ENCODE measurements at places on chromosomes 2 and 18.

- no peak for DNase-seq
These were observed 183.6 kb downstream of the GBX2 start for GRCh38 chr2:235984552-235984951.

DNA sequence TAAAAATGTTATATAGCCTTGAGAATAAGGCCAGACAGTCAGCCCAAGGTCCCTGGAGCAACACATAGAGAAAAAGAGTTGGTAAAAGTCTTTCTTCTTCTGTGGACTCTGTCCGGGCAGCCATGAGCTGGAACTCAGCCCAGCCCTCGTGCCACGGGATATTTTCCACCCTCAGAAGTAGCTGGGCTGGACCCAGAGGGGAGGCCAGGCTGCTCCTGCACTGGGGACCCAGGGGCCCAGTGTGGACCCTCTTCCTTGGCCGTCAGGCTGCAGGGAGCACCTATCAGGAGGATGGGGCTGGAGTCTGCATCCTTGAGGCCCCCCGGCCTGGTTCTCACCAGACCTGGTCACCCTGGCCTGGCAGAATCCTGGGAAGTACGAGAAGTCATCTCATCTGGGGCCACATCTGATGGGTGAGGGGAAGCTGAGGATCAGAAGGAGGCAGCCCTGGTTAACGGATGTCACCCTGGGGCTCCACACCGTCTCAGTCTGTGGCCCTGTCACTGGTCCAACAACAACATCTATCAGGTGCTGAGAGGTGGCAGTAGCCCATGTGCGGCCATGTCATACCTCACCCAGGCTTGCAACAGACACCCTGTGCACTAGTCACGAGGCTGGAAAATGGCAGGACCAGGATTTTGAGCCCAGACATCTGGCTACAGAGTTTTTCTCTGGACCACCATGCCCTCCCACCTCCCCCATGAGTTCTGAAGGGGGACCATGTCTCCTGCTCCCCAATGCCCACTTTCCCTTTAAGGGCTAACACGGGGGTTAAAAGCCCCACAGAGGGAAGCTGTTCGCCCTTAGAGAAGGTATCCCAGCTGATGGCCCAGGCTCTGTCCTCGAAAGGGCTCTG is 33.0 kb downstream of the SDC1 start:
- no peak for DNase-seq

DNA sequence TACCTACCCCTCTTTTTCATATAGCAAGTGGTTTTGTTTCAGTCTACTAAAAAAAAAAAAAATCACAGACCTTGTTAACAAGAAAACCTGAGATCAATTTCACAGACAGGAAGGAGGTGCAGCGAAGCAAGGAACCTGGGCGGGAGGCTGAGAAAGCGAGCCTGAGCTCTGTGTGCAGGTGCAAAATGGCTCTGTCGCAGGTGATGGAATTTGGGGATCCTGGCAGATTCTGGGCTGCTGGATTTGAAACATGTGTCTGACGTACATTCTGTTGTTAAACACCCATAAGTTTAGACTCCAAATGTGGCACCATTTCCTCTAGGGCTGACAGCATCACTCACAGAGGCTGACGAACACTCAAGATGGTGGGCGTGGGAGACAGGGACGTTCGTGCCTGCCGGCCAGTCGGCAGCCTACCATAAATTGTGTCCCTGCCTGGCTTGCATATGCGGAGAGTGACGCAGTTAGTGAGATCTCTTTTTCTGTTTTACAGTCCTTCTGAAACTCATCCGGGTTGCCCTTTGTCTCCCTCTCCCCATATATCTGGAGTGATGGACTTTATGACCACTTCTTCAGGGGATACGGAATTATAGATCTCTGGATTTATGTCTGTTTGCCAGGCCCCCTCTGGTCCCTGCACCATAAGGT is 8.8 kb upstream of the DDX1 start:
- no peak for DNase-seq

GRCh38 chr2:109457794-109458193 is 156.0 kb downstream of the SEPTIN10 start:
- DNase-seq = no peak

DNA sequence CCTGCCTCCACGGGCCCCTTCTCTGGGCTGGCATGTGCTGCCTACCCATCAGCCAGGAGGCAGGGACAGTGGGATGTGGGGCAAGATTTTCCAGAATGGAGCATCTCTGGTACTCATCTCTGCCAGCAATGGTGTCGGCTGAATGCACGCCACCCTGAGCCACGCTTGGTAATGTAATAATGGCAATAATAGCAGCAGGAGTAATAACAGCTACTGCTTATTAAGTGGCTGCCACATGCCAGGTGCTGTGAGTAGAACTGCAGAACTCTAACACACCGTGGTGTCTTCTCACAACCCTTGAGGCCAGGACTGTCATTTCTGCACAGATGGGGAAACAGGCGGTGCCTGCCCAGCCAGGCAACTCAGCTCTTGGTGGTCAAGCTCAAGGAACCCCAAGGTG is 113.6 kb downstream of the CELF4 start:
- no peak for DNase-seq

DNA sequence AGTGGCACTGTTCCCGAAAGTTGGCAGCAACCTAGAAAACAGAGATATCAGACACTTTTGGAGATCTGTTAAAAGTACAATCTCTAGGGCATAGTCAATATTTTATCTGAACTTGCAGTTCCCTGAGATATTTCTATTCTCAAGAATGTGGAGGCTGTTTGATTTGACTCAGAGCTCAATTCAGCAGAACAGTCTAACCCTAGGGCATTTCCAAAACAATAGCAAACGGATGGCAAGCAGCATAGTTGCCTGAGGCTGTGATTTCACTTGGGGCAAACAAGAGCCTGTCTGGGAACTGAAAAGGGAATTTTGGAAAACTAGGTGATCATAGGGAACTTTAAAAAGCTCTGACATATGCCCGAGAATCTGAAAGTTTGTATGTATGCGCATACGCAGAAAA is 772.8 kb upstream of the LRRTM1 start:
- no peak for DNase-seq

DNA sequence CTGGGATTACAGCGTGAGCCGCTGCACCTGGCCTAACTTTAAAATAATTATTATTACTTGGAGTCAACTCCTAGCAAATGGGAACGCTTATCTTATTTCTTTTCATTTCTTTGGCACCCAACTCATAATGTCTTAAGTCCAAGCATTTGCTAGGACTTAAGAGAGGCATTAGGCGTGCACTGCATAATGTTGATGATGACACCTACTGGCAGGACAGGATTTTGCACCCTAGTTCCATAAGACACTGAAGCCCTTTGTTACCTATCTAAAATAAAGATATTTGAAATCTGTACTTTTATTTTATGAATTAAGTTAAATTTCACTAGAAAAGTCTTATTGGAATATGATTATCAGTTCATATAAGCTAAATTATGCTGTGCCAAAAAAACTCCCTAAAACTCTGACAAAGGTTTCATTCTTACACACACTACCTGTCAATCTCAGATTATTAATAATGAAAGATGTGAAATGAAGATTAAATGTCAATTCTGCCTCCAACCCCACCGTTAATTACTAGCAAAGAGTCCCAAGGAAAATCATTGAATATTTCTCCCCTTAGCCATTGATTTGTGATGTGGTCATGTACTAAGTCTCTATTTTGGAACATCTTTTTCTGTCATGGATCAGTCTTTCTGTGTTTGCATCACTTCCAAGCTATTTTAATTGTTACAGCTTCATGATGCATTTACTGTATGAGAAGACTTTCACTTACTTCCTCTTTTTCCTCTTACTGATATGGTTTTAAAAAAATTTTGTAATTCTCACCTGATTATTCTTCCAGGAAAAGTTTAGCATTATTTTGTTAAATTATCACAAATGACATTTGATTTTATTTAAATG is 12.7 kb upstream of the CDH2 start:
- no peak for DNase-seq

- DNase-seq = no peak
These were observed 383.9 kb downstream of the ARHGAP15 start for GRCh38 chr2:143513081-143513480.

DNA sequence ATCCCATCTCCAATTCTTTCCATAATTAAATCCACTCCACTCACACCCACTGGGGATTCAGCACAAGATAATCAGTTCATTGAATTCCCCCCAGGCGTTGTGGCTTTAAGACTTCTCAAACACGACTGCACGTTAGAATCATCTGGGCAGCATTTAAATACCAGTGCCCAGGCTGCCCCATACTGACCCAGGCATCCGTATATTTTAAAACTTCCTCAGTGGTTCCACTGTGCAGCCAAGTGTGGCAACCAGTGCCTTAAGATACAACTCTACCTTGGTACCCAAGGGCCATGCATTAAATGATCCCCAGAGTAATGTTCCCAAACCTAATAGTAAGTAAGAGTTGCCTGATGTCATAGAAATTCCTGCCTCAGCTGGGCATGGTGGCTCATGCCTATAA is 54.3 kb upstream of the BZW1 start:
- DNase-seq = no peak

GRCh38 chr2:165198181-165198580 is 5.7 kb downstream of the SCN3A start:
- no peak for DNase-seq

- no peak for DNase-seq
These were observed 127.0 kb upstream of the KLHL14 start for GRCh38 chr18:32899819-32900218.

DNA sequence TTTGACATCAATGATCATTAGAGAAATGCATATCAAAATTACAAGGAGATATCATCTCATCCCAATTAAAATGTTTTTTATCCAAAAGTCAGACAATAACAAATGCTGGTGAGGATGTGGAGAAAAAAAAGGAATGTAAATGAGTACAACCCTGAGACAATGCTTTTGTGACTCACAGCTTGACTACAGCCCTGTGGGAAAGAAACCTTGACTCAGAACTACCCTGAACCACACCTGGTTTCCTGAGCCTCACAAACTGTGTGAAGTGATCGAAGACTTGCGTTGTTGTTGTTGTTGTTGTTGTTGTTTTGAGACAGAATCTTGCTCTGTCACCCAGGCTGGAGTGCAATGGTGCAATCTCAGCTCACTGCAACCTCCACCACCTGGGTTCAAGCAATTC is 266.6 kb upstream of the MYT1L start:
- DNase-seq = no peak

- DNase-seq = no peak
These were observed 447.1 kb upstream of the HS6ST1 start for GRCh38 chr2:128765811-128766210.

GRCh38 chr2:224194161-224194560 is 155.1 kb upstream of the SERPINE2 start:
- DNase-seq = no peak

GRCh38 chr2:152534460-152535135 is 182.7 kb downstream of the PRPF40A start:
- DNase-seq = no peak

GRCh38 chr2:225494100-225494459 is 94.6 kb downstream of the NYAP2 start:
- no peak for DNase-seq

DNA sequence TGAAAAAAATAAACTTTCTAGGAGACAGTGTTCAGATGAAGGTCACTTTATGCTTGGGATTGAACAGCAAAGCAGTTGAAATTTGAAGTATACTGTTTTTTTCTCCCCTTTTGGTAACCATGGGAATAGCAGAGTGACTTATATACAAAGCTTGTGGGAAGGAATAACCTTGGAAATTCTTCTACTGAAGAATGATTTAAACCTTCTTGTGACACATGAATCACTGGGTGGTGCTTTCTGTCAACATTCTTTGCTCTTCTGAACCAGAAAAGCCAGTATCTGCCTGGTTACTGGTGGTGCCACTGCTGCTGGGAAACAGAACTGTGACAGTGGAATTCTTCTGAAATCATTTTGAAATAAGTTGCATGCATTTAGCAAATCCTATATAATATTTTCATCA is 39.4 kb upstream of the RND3 start:
- DNase-seq = peak; percentile 73

- DNase-seq = no peak
These were observed 520.1 kb upstream of the RAB6C start for GRCh38 chr2:129459200-129459876.

DNA sequence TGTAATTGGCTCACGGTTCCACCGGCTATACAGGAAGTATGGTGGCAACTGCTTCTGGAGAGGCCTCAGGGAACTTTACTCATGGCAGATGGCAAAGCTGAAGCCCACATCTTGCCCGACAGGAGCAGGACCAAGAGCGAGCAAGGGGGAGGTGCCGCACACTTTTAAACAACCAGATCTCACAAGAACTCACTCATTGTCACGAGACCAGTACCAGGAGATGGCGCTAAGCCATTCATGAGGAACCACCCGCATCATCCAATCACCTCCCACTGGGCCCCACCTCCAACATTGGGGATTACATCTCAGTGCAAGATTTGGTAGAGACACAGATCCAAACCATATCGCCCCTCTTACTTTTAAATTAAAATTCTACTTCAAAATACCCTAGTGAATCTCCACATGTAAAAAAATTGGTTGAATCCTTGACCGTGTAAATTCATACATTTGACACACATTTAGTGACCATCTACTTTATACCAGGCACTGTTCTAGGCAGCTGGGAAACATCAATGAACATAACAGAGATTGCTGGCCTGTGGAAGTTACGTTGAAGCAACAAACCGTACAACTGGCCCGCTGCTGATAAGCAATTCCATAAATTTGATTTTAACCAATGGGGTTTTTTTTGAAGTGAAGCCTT is 87.6 kb downstream of the ALPK2 start:
- no peak for DNase-seq

GRCh38 chr2:162085090-162085891 is 11.3 kb upstream of the DPP4 start:
- peak; percentile 77 for DNase-seq
